ENCODE measurements at places on chromosomes 12 and 14.

DNA sequence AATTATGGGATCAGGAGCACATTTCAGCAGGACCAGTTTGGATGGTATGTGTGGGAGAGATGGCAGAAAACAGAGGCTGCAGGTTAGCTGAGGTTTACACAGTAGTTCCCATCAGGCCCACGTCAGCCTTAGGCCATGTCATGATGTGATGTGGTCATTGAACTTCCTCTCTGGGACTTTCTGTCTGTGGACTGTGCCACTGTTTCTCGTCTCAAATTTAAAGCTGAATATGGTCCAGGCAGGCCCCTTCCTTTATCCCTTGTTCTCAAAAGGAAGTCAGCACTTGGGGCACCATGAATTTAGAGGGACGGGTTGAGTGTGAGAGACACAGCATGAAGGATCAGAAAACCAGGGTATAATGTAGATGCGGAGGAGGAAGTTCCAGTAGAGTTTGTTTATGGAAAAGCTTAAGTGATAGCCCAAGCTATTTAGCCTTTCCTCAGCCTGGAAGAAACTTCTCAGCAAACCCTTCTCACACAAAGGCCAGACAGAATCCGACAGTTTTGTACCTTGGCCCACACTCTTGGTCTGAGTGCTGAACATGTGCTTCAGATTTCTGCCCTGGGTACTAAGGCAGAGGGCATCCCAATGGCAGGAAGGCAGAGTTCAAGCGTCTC lies 3.6 kb upstream of the IGFBP6 start:
- no peak for DNase-seq

DNA sequence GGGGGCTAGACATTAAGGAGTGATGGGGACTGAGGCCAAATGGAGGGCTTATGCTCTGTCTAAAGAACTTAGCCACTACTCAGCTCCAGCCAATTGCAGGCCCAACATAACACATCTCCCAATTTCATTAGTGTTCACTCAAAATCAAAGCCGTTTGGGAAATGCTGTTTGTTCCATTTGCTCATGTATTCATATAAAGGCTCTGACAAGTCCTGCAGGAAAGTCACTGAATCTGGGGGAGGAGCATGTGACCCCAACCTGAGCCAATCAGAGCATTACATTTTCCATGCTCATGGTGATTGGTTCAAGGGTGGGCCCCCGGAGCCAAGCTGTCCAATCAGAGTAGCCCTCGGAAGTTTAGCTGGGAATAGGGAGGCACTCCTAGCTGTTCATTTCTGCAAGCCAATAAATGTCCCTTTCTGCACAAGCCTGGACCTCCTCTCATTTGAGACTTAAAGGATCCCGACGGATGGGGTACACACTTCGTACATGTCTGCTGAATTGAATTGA lies 20.9 kb downstream of the SDSL start:
- no peak for DNase-seq

DNA sequence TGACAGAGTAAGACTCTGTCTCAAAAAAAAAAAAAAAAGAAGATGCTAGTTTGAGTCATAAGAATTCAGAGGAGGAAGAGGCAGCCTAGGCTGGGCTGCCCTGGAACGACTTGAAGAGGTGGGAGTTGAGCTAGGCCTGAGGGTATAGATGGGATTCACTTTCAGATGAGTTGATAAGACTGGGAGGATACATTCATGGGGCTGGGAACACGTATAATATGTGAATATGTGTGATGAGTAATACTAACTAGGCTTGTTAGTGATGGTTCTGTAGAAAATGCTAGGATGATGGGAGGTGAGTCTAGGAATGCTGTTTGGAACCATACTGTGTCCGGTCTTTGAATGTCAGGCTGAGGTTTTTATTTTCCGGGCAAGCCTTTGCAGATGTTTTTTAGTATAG lies 9.0 kb downstream of the PLEKHA5 start:
- DNase-seq = no peak

- no peak for DNase-seq
These were observed 56.4 kb upstream of the ISM2 start for GRCh38 chr14:77554816-77555599.

DNA sequence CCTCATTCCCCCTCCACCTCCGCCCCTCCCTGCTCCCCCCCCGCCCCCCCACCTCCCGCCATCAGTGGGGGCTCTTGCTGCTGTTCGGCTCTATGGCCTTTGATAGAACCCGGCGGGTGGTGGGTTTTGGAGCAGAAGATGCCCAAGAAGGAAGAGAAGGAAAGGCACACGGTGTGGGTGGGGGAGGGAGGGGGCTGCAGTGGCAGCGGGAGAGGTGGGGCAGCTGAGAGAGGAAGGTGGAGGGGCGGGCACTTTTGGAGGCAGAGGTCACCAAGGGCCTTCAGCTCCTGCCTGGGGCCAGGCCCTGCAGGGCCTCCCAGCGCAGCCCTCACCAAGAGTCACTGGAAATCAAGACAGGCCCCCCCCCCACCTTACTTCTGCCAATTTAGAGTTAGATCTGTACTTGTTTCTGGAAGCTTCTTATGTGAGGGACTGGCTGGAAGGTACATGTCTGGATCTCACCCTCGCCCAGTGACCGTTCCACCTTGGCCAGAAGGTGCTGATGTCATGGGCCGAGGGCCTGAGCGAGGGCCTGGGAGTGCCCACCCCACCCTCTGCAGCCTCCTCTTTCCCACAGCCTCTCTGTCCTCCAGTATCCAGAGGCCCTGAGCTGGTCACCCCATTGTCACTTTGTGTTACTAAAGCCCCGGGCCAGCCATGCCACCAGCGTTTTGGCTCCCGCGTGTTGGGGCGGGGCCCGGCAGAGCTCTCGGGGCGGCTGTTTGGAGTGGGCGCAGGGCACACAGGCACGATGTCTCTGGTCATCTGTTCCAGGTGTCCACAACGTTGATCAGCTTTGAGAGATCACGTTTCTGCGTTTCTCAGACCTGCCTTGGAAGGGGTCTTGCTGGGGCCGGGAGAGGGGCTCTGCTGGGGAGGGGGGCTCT lies 153.9 kb downstream of the KIF26A start:
- DNase-seq = no peak

- DNase-seq = no peak
These were observed 368.6 kb downstream of the BCL11B start for GRCh38 chr14:98903371-98903770.

DNA sequence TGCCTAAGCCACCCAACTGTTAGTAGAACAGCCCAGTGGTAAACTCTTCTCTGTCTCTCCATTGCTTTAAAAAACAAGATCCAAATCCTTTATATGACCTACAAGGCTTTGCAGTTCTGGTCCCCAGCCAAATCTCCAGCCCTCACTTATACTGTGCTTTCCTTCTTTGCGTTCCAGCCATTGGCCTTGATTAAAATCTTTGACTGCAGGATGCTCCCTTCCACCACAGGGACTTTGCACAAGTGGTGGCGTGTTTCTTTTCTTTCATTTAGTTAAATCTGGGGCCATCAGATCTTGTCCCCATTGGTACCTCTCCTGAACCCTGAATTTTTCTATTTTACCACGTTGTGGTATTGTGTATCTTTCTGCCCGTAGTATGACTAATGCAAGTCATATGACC lies 183.7 kb downstream of the VRK1 start:
- DNase-seq = no peak

DNA sequence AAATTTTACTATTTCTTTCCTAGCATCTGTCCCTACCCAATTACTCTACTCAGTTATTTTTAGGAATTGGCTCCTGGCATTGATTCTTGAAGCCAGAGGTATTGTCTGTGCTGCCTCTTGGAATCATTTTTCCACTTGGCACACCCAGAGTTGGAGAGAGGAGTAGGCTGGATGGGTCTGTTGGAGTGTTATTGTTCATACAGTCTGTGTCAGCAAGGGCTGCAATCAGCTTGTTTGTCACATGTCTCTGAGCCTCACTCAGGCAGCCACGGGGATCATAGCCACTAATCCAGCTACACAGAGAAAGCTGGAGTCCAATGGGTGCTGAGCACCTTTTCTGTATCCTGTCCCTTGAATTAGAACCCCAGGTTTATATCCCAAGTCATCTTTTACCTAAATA lies 176.0 kb upstream of the DYRK2 start:
- DNase-seq = no peak

- DNase-seq = no peak
These were observed 108.0 kb downstream of the DERA start for GRCh38 chr12:16019136-16019535.

DNA sequence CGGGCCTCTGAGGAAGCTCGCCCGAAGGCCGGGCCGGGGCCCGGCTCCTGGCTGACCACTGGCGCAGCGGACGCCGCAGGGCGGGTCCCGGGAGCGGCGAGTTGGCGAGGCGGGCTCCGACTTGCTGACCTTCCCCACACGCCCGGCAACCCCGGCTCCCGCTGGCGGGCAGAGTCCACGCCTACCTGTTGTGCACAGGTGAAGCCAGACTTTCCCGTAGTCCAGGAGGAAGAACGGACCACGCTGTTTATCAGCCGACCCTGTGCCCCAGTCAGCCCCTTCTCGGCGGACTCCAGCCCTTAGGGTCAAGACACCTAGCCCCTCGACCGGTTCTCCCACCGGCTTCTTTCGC lies 407 bp downstream of the HEATR5A start:
- no peak for DNase-seq

- no peak for DNase-seq
These were observed 60.3 kb downstream of the ATP2B1 start for GRCh38 chr12:89648211-89648930.

- DNase-seq = no peak
These were observed 54.3 kb downstream of the MAP3K9 start for GRCh38 chr14:70754991-70755390.

All from pulmonary artery endothelial cell (primary cell).